AG09319 (cell line): ENCODE measurements at places on chromosomes 3 and 15.

GRCh38 chr3:4758249-4758860, 220.9 kb upstream of the BHLHE40 start:
- DNase-seq = no peak

- no peak for DNase-seq
These were observed 18.8 kb upstream of the VGLL4 start for GRCh38 chr3:11662392-11662990.

GRCh38 chr3:77427528-77427927, 387.6 kb downstream of the ROBO2 start:
- DNase-seq = no peak

GRCh38 chr15:63764804-63765311, 68.9 kb downstream of the HERC1 start:
- no peak for DNase-seq

DNA sequence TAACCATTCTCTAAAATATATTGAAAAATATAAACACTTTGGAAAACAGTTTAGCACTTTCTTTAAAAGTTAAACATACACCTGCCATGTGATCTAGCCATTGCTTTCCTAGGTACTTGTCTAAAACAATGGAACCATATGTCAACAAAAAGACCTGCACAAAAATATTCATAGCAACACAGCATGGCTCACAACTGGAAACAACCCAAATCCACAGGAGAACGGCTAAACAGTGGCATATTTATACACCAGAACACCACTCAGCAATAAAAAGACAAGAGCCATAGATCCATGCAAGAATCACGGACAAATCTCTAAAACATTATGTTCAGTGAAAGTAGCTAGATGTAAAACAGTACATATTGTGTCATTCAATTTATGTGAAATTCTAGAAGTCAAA, 221.3 kb upstream of the UBE2E2 start:
- DNase-seq = no peak

GRCh38 chr3:51588724-51589123, 50.2 kb downstream of the RAD54L2 start:
- no peak for DNase-seq

DNA sequence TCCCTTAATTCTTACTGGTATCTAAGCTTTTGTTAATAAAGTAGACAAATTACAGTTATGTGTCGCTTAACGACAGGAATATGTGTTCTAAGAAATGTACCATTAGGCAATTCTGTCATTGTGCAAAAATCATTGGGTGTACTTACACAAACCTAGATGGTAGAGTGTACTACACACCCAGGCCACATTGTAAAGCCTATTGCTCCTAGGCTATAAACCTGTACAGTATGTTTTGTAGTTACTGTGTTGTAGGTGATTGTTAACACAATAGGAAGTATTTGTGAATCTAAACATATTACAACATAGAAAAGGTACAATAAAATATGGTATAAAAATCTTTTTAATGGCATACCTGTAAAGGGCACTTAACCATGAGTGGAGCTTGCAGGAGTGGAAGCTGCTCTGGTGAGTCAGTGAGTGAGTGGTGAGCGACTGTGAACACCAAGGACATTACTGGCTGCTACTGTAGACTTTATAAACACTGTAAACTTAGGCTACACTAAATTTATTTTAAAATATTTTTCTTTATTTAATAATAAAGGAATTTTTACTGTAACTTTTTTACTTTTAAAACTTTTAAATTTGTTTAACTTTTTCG, 47.4 kb downstream of the FSIP1 start:
- no peak for DNase-seq

- no peak for DNase-seq
These were observed 2.4 kb downstream of the PARP3 start for GRCh38 chr3:51944451-51945021.

DNA sequence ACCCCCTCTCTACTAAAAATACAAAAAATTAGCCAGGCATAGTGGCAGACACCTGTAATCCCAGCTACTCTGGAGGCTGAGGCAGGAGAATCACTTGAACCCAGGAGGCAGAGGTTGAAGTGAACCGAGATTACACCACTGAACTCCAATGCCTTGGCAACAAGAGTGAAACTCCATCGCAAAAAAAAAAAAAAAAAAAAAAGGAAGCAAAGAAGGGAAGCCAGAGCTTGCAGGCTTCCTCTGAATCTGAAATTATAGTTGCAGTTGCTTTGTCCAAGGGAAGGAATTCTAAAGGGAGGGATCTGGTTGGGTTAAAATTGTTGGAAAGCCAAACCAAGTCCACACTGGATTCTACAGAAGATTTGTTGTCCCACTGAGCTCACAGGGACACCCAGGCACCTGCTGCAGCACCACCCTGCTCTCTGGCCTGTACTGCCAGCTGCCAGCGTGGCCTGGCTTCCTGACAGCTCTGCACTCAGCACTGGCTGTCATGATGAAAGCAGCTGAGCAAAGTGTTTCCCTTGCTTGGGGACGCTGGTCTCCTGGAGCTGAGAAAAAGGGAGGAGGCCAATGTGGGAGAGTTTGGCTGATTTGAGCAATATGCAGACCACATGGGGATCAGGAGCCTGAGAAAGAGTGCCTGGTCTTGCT, 88.8 kb upstream of the HES1 start:
- DNase-seq = no peak

DNA sequence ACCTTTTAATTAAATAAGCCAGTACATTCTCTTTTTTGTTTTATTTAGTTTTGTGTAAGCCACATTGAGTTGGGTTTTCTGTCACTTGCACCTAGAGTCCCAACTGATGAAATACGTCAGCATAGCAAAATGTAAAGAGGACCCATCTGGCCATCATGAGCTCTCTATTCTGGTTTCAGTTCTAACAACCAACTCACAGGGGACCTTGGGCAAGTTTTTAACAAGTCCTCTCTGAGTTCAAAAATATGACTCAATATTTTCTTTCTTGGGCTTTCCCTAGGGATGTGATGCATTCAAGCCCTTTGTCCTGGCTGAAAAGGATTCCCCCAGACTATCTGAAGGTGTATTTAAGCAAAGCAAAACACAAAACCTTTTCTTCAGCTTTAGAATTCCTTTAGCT, 32.9 kb downstream of the PLCH1 start:
- no peak for DNase-seq

DNA sequence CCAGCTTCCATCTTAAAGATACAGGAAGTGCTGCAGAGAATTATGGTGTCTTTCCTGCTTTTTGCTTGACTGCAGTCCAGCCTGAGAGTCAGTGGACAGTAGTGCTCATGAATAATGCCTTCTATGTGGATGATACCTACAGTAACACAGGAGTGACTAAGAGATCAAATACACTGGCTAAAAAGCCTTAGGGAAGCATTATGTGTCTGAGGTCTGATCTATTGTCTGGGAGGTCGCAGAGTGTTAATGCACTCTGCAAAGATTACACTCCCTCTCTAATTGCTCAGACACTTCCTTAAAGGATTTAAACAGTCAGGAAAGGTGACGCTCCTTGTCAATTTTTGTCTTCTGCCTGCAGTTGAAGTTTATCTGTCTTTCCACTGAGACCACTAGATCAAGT, 183.6 kb downstream of the MCTP2 start:
- DNase-seq = no peak

GRCh38 chr3:47758261-47759025, 23.2 kb downstream of the SMARCC1 start:
- DNase-seq = no peak

DNA sequence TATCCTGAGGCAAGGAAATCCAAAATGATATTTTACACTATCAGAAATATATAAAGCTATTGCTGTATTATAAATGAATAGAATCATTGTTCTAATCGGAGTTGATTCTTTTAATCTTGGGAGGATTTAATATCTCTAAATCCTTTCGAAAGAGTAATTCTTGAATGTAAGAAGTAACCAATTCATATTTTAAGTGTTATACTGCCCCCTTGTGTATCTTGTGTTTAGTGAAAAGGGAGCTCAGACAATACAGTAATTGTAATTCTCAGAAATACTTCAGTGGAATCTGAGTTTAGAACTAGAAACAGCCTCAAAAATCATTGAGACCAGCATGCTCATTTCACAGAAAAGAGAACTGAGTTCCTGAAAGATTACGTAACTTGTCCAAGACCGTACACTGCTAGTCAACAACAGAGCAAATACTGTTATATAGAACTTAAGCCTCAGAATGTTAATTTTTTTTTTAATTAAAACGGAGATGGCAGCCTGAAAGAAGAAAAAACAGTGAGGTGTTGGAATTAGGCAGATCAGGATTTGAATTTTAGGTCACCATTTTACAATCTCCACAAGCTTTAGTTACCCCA, 42.9 kb downstream of the PLCH1 start:
- DNase-seq = peak; percentile 18

GRCh38 chr3:71252466-71252865, 331.1 kb downstream of the FOXP1 start:
- DNase-seq = no peak

- no peak for DNase-seq
These were observed 138.3 kb upstream of the UBP1 start for GRCh38 chr3:33578325-33579177.

DNA sequence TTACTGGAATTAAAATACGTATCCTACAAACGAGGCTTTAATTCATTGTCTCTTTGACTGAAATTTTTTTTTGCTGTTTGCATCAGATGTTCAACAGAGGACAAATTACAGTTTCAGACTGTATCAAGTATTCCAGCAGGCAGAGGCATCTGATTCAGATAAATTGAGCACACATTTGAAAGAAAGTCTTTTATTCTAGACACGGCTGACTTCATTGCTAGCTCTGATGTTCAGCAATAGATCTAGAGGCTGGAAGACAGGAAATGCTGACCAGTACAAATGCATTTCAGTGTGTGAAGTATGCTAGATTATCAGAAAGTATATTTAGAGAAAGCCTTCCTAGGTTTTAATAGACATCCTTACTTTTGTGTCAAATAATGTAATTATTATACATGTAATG, 472.2 kb downstream of the NLGN1 start:
- DNase-seq = no peak

GRCh38 chr3:178258121-178258520, 278.1 kb upstream of the KCNMB2 start:
- no peak for DNase-seq

DNA sequence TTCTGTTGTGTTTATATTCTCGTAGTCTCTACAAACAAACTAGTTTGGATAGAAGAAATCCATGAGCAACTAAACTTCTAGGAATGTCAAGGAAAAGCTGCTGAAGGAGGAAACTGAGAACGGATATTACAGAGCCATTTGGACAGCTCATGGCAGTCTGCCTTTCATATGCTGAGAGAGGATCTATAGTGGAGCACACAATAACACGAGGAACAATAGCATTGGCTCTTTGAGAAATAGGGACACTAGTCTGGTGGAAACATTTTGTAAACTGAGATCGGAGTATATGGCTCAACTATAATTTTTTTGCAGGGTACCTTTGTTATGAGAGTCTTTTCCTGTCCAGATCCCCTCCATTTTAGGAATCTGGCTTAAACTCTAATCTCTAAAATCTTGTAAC, 200.5 kb downstream of the CLSTN2 start:
- DNase-seq = no peak

DNA sequence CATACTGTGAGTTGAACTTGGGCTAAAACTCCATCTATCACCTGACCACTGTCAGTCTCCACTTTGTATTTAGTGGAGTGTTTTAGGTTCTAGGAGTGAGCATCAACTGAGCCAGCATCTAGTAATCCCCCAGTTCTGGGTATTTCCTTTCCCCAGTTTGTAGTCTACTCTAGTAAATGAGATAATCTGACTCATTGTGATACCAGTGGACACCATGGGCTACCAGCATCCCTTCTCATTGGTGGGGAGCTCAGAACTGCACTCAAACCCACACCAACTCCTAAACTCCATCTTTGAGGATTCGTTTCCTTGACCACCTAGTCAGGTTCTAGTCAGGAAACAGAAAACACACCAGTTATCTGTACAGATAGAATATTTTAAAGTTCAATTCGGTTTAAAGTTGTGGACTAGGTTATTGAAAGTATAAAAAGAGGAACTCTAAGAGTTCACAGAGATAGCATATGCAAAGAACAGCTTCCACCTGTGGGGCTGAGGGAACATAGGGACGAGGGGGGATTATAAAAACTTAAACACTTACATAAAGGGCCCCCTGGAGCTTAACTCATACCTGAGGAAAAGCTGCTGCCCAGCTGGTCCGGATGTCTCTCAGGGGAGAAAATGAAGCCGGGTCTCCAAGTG, 36.0 kb downstream of the LEO1 start:
- DNase-seq = no peak

DNA sequence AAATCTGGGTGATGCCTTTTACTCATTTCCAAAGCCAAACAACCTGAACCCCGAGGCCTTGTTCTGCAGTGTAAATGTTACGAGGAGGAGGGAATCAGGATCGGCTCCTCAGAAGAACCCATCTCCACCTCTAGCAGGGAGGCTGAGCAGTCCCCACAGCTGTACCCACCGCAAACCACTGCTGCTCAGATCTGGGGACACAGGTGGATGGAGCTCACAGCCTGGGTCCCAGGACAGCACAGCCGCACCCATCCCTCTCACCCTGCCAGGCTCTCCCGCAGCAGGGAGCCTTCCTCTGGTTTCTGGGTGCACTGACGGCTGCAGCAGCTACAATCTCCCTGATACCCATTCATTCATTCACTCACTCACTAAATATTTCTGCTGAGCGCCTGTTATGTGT, 44.0 kb upstream of the CGNL1 start:
- no peak for DNase-seq

DNA sequence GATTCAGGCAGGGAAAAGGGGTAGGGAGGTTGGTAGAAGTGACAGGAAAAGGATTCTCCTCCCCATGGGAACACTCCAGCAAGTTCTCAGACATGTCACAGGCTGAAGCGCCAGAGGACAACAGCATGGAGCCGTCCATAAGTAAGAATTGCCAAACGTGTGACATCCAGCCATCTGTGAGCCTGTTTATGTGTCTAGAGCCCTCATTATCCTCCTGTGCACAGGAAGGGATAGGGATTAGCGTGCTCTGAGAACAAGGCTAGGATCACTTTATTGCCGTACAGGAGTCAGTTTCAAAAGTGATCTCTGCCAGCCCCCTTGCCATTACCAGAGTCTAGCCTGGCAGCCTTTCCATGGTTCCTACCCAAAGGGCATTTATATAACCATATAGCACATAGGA, 549.5 kb downstream of the NTRK3 start:
- DNase-seq = no peak

- no peak for DNase-seq
These were observed 24.6 kb downstream of the CCDC14 start for GRCh38 chr3:123936400-123936799.
